Fibroblast of skin of left quadriceps (primary cell): ENCODE measurements at places on chromosomes 2 and 18.
A peak's percentile ranks its signal among the peaks of the same experiment; 100 is the strongest.

DNA sequence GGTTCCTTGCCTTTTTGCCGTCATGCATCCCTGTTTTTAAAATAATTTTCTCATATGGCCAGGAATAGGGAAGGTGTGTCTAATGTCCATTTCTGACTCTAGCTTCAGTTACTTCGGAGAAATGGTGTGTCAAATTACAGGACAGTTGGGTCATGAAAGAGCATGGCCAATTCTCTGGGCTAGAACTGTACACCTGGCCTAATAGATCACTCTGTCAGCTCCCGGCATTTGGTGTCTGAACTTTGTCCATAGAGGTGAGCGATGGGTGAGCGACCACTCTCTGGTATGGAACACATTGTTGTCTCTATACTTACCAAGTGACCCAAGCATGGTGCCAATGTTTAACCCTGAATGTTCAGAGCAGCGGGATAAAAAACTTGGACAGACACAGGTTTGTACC, 38.3 kb upstream of the ASB18 start:
- DNase-seq, result no peak

GRCh38 chr2:128639693-128640092, 321.0 kb upstream of the HS6ST1 start:
- DNase-seq, result no peak

DNA sequence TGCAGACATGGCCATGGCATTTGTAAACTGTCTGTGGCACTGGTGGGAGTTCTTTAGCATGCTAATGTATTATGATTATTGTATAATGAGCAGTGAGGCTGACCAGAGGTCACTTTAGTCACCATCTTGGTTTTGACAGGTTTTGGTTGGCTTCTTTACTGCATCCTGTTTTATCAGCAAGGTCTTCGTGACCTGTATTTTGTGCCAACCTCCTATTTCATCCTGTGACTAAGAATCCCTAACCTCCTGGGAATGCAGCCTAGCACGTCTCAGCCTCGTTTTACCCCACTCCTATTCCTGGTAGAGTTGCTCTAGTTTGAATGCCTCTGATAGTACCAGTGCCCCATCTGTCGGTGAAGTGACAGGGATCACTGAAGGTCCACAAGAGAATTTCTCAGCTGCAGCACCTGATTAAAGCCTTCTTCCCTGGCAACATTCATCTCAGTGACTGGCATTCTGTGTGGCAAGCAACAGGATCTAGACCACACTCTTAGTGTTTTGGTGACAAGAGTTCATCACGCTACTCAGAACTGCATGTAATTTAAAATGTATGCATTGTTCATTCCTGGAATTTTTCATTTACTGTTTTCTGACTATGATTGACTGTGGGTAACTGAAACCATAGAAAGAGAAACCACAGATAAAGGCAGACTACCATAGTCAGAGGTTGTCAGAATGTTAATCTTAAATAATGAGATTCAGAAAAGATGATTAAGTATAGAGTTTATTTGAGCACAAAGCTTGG, 43.0 kb upstream of the GPR39 start:
- DNase-seq, result no peak

- no peak for DNase-seq
These were observed 32.7 kb downstream of the CLIP4 start for GRCh38 chr2:29147963-29148362.

- no peak for DNase-seq
These were observed 153.8 kb upstream of the HNRNPA3 start for GRCh38 chr2:177058747-177059146.

GRCh38 chr2:232293191-232293590, 85.4 kb upstream of the ALPP start:
- DNase-seq, result no peak

- DNase-seq, result no peak
These were observed 114.2 kb upstream of the EPC2 start for GRCh38 chr2:148530350-148530749.

DNA sequence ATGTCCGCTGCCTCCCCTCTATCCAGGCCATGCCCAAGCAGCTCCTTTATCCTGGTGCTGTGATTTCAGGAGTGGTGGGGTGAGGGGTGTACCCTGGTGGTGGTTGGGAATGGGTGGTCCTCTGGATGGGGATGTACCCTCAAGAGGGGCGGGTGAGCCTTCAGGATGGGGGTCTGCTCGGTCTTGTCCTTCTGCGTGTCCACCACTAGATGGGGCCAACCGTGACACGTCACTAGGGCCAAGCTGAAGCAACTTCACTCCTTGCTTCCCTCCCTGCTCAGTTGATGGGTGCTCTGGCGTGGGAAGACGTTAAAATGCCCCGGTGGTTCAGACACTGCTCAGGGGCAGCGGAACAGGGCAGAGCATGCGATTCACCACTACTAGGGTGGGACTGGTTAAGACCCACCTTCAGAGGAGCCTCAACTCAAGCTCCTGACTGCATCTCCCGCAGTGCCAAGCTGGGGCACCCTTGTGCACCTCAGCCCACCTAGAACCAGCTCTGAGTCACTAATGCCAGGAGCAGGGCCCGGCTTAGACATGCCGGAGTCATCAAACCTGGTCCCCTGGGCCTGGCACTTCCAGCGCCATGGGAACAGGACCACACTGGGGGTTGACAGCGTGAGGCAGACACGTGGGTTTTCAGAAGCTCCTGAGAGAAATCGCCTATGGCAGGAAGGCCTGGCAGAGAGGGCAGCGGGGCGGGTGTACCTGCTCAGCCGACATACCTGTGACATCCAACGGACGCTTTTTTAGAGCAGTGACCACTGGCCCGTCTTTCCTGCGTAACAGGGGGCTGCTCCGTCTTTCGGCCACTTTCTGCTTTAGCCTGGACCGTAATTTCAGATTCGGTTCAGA, 256.7 kb downstream of the HDAC4 start:
- DNase-seq, result peak; percentile 10

DNA sequence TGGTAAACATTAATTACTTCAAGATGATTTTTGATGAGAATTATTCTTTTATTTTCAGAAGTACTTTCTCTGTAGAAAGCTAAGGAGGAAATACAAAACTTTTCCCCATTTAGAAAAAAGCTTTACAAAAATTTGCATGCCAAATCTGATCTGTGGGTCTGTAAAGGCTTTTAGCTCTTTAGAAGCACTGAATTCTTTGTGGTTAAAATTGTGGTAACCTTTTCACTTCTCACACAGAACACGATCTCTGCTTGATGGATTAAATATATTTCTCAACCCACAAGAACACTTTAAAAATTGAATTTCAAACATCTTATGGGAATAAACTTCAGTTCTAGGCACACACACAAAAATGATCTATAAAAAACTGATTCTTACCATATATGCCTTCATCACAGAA, 63.7 kb downstream of the VIL1 start:
- no peak for DNase-seq

GRCh38 chr2:191020742-191021381, 6.9 kb upstream of the STAT1 start:
- peak; percentile 69 for DNase-seq

- DNase-seq, result no peak
These were observed 31.5 kb downstream of the CFAP210 start for GRCh38 chr2:169662744-169663143.

DNA sequence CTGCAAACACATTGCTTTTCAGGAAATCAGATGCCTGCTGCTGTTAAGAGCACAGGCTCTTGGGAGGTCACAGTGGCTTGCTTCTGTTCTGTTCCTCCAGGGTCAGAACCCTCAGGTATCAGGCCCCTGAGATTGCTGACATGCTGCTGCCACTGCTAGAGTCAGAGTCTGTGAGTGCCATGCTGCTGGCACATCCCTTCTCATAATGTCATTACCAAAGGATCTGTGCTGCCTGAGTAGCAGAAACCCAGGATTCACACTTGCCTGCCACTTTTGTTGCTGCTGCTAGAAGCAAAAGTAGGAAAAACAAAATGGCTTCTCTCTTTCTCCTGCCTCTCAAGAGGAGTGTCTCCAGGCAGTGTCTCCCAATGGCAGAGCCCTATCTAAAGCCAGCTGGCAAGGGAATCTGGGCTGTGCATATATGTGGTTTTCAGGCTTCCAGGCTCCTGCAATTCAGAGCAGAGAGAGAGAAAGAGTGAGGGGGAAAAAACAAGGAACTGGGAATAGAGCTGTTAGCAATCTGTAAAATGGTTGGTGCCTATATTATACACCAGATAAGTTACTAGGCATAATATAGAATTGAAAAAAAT, 180.3 kb downstream of the MYCN start:
- no peak for DNase-seq

GRCh38 chr2:58122540-58122939, 75.9 kb downstream of the VRK2 start:
- DNase-seq, result no peak

DNA sequence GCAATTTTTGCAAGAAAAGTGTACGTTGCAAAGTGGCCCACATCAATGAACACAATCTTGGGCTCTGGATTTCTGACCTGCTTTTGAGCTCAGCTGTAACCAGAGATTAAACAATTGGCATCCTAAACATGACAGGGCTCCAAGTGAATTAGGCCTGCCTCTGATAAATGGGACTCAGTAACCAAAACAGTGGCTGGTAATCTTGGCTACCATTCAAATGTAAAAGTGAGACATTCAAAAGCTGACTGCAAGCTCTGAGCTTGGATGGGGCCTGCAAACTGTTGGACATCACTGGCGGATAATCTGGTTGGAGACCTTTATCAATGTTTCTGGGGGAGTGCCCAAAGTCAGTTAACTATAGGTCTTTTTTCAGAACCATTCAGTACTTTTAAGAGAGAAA, 160.7 kb downstream of the RAB3GAP1 start:
- no peak for DNase-seq
